Glomerular endothelial cell (primary cell): ENCODE measurements at places on chromosomes 2 and 18. TPM values are rescaled to one million over a fixed set of nuclear protein-coding genes. Genes with fewer than 3 reads are reported as not detected.

The RIT2 gene
- total RNA-seq, result not detected in 2 replicates

The PLA2R1 gene
- 6.6 and 14.5 TPM in 2 replicates for total RNA-seq

The ALPP gene
- total RNA-seq, result not detected in 2 replicates

The NYAP2 gene
- not detected in 2 replicates for total RNA-seq

- DNase-seq, result no peak
Measured at GRCh38 chr18:32244881-32245280, 55.0 kb downstream of the MEP1B start.

- DNase-seq, result no peak
Measured at GRCh38 chr2:177172034-177172880, 40.3 kb upstream of the HNRNPA3 start.

GRCh38 chr2:168152902-168153530 is 94.4 kb downstream of the STK39 start:
- DNase-seq, result no peak

GRCh38 chr2:233856184-233856583 is 1.8 kb upstream of the HJURP start:
- DNase-seq, result no peak

- DNase-seq, result no peak
Measured at GRCh38 chr2:37323781-37324535, 675 bp downstream of the PRKD3 start.

DNA sequence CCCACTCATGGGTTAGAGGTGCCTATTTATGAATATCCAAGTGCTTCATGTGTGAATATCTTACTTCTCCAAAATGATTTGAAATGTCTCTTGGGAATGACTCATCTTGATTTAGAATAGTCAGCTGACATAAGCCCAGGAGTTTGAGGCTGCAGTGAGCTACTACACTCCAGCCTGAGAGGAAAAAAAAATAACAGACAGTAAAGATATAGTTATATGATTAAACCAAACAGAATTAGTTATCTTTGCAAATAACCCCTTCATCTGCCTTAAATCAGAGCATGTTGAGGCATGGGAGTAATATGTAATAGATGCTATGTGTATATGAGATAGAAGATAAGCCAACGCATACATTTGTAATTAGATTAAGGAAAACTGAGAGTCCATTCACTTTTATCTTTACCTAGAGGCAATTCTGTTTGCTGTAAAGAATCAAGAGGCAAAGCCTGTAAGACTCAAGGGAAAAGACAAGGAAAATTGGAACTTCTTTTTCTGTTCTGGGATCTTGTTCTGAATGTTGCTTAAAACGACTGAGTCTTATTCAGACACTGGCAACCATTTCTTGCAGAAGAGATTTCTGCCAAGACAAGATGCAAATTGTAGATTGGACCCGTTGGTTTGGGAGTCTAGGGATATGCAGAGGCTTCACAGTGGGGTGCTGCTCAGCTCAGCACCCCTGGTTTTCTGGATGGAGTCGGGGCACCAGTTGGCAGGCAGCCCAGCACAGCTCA is 104.4 kb downstream of the LIPG start:
- no peak for DNase-seq

DNA sequence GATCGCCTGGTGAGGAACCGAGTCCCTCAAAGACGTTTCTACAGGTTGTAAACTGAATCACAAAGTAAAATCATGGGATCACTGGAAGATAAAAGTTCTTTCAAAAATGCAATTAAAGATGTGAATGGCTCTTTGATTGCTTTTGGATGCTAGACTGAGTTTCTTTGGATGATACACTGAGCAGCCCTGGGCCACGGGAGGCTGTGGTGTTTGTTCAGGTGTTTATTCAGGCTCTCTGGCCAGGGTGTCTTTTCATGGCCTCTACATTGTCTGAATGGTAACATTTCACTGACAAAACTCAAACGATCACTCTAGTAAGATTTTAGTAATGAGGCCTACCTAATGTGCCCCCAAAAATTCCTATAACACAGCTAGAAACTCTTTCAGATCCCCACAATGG is 48.4 kb upstream of the SPATS2L start:
- no peak for DNase-seq

DNA sequence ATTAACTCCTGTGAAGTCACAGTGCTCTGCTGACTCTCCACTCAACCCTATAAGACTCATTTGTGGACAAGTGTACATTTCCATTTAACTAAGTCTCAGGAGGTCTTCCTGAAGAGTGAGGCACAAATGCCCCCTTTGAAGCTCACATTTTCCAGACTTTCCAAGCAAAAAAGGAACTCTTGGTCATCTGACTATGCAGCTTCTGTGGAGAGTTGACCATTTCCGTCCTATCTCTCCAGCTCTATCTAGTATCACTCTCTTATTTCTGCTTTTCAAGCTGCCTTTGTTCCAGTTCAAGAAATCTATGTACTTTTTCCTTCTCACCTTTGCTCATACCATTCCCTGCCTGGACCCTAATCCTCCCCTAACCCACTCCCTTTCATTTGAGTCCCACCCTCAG is 77.0 kb downstream of the ANTXR1 start:
- no peak for DNase-seq

- no peak for DNase-seq
Measured at GRCh38 chr2:229974266-229974665, 52.0 kb downstream of the FBXO36 start.

DNA sequence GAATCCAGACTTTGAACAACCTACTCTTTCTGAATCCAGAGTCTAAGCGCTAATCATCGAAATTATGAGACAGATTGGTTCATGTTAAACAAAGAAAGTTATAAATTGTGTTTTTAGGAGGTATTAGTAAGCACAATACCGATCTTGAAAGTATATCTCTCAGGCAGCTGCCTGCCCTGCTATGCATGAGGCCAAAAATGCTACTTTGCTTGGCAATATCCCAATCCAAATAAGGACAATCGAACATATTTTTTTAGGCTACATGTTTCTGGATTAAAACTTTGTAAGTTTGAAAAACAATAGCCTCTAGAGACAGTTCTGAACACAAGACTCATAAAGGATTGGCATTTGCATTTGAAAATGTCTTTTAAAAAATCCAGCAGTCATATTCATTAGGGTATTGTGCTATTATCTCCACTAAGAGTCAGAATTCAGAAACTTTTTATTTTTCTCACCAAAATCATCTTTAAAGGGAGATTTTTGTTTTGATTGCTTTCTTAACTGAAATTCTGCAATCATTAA is 167.1 kb downstream of the PDE1A start:
- no peak for DNase-seq
